Hematopoietic multipotent progenitor cell treated with erythropoietin and hydrocortisone succinate and interleukin-3 and kit ligand, for 17 days (in vitro differentiated cells): ENCODE measurements at places on chromosomes 1 and 21.

- no peak for DNase-seq
Measured at GRCh38 chr1:96076589-96076988, 645.0 kb upstream of the PTBP2 start.

DNA sequence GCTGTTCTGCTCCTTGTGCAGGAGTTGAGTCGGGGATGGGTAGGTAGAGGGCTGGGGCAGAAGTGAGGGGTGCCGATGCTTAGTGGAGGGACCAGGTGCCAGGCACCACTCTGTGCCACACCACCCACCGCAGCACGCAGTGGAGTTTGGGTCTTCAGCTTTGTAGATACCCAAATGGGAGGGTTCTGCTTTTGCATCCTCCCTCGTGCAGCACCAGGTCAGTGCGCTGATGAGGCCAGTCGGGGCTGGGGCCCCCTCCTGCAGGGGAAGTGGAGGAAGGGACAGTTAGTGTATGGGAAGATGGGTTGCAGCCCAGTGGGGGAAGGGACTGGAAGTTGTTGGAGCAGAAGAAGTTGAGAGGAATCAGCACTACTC lies 244.0 kb downstream of the RHOU start:
- DNase-seq: no peak

- no peak for DNase-seq
Measured at GRCh38 chr1:112359961-112360767, 35.9 kb upstream of the CTTNBP2NL start.

DNA sequence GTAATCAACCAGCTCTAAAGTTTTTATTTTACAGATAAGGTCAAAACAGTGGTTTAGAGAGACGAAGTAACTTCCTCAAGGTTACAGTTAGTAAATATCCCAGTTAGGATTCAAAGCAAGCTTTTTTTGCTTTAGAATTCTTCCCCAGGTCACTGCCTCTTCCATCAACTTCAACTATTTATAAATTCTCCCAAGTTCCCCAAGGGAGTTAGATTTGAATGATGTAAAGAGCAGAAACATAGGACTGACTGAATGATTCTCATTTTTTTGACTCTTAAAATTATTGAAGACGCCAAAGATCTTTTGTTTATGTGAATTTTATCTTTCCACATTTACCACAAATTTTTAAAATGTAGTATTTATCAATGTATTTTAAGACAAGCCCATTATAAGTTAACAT lies 4.1 kb downstream of the POGZ start:
- no peak for DNase-seq

- no peak for DNase-seq
Measured at GRCh38 chr21:29130270-29130969, at the start of gene MAP3K7CL. Gene MAP3K7CL, plus strand, starts transcription at chr21:29130644. Its CDS starts 2,701 bp downstream, at chr21:29133345.
